Activated CD4-positive, CD25-positive, alpha-beta regulatory T cell treated with anti-CD3 and anti-CD28 coated beads, Interleukin-2, amount 50 U/mL, for 72 hours (primary cell): ENCODE measurements at places on chromosomes 12 and 14.

DNA sequence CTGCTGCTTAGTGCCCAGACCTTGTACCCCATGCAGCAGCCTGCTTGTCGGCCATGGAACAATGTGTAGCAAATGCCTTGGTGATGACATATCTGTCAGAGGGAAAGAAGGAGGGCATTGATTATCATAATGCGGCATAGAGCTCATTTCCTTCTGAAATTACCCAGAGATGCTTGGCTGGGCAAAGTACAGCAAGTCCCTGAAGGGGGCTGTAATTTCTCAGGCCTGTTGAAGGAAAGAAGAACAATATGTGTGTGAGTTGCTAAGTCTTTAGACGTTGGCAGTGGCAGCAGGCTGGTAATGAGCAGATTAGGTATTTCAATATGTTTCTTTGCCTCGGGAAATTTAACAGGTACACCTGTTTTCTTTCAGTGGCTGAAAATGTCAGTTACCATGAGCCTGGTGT lies 128.6 kb downstream of the CRADD start:
- DNase-seq = no peak

DNA sequence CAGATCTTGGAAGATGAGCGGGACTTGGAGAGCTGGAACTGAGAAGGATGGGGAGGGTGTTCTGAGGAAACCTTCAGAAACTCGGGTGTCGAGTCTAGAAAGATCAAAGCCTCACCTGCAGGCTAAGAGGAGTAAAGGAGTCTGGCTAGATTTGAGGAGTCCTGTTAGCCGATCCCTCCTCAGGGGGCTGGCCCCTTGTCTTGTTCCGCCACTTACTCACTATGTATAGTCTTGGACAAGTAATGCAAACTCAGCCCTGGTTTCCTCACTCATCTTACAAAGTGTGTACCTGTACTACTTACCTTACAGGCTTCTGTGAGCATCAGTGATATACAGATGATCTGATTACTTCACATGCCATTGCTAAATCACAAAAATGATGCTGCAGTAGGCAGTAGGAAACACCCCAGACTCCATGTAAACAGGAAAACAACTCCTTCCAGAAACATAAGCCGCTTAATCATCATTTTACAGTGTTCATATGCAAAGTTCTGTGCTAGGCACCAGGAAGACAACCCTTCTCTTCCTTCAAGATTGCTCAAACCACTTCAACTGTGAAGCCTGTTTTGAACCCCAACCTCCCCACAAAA lies 2.0 kb upstream of the SPTLC2 start:
- no peak for DNase-seq

- DNase-seq = no peak
These were observed 11.7 kb downstream of the CAMKK2 start for GRCh38 chr12:121284551-121285390.

DNA sequence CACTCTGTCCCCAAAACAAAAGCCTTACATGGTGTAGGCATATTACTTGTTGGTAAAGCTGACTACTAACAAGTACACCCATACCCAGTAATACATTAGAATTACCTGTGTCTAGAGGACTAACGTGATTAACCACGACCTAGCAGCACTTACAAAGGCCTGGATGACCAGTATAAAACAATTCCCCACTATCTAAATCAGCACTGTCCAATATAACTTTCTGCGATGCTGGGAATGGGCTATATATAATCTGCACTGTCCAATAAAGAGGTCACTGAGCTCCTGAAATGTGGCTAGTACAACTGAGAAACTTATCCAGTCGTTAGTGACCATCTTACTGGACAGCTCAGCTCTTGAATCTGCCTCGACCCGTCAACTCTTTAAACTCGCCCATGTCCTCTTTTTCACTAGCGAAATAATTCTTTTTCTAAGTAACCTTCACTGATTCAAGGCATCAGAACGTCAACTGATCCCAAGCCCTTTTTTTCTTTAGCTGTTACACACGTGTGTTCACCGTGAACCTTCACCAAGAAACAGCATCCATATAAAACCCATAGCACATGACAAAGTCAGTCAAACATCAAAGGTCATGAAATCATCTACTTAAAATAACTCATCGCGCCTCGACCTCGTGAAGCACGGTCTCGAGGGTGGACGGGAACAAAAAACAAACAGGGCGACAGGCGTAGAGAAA lies 905 bp upstream of the CIPC start:
- DNase-seq = no peak

DNA sequence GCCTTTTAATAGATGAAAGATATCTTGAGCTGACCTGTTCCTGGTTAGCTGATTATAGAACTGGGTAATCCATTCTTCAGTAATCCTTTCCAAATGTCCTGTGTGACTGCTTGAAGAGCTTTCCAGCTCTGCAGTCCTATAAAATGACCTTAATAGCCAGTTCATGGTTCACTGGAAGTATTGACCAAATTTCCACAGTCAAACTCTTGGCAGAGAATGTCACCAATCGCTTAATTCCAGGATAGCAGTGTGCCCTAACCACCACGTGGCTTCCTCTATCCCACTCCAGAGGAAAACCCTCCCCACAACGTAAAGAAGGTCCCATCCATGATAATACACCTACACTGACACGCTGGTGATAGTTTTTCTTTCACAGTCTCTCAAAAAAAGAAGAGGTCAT lies 17.4 kb downstream of the PRKAB1 start:
- DNase-seq = no peak

DNA sequence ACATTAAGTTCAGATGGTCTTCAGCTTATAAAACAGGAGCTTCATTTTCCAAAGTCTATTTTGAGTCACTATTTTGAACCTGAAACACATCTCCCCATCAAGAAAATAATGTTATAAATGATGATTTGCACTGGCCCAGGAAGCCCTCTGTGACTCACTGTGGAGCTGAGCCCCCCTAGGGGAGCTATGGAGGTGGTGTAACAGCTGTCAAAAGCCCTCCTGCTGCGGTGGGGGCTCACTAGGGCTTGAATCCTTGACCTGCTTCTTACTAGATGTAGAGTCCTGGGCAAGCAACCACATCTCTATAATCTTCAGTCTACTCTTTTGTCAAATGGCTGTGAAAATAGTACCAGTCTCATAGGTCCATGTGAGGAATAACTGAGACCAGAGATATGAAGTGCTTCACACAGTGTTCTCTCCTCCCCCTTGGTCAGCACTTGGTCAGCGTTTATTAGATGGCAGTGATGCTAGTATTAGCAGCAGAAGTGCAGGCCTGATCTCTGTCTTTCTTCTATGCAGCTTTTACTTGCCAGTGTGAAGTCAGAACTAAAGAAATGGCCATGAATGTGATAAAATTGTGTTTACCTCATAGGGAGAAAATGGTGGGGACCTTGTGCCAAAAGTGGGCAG lies 83.4 kb downstream of the RTN1 start:
- no peak for DNase-seq

DNA sequence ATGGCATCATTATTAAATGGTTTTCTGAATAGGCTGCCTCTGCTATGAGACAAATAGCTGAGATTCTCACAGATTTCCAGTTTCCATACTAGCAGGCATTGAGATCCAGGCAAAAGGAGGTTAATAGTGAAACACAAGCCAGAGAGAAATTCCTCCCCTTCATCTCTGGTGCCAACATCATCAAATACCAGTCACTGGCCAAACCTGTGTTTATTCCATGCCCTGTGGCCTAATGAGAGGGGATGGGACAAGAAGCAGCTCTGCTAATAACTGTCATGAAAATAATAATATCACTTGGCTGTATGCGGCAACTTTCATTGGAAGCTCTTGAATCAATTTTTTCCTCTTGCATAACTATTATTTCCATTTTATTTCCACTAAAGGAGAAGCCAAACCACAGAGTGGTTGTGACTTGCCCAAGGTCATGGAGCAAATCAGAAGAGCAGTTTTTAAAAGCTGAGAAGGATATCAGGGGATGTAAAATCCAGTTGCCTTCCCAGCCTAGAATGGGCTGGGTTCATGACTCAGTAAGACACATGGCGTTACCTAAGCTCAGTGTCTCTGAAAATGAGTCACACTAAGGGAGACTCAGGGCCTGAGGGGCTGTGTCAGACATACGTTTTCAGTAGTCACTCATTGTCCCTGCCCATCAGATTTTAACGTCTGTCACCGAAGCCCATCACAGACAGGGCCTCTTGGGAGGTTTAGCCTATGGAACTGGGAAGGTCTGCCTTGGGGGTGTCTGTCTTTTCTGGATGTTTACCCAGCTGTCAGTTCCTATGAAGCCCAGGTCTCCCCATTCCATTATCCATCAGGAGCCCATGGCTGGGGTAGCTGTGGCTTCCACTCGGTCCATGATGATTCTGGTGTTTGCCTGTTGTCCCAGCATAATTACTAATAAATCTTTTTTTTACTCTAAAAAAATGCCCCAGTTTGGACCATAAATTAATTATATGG lies 208.8 kb upstream of the EEA1 start:
- no peak for DNase-seq

- no peak for DNase-seq
These were observed 239.7 kb downstream of the SNAPC1 start for GRCh38 chr14:62001963-62002362.

- no peak for DNase-seq
These were observed 7.7 kb downstream of the TBX5 start for GRCh38 chr12:114397978-114398881.

- no peak for DNase-seq
These were observed 10.1 kb downstream of the SLC25A29 start for GRCh38 chr14:100296106-100296651.

GRCh38 chr12:15494329-15495046 lies 172.2 kb downstream of the PTPRO start:
- DNase-seq = no peak

GRCh38 chr14:99394602-99395156 lies 86.0 kb downstream of the SETD3 start:
- no peak for DNase-seq
